ENCODE measurements at places on chromosomes 6 and 20.
A peak's percentile ranks its signal among the peaks of the same experiment; 100 is the strongest.

- no peak for DNase-seq
Observed at GRCh38 chr6:30885999-30886896, 1.9 kb downstream of the DDR1 start.

DNA sequence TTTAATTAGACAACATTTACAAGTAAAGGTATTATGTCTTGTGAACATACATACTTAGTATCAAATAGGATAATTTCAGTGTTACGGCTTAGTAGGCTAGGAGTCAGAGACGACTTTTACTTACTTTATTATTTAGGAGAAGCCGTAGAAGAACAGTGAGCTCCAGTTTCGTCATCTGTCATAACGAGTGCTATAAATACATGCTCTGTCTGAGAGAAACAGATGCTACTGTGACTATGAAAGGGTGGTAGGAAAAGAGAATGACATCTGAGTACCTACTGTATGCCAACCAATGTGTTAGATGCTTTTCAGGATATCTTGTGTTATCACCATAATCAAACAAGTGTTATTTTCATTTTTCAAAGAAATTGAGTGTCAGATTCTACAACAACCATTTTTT is 119.0 kb downstream of the EYA4 start:
- DNase-seq = no peak

GRCh38 chr6:72739368-72739779 is 117.5 kb downstream of the KCNQ5 start:
- no peak for DNase-seq

- DNase-seq = no peak
Observed at GRCh38 chr20:55058938-55059337, 583.5 kb downstream of the DOK5 start.

GRCh38 chr6:70371454-70372105 is 41.7 kb upstream of the FAM135A start:
- DNase-seq = no peak

- DNase-seq = no peak
Observed at GRCh38 chr6:144434308-144434990, 149.3 kb downstream of the UTRN start.

DNA sequence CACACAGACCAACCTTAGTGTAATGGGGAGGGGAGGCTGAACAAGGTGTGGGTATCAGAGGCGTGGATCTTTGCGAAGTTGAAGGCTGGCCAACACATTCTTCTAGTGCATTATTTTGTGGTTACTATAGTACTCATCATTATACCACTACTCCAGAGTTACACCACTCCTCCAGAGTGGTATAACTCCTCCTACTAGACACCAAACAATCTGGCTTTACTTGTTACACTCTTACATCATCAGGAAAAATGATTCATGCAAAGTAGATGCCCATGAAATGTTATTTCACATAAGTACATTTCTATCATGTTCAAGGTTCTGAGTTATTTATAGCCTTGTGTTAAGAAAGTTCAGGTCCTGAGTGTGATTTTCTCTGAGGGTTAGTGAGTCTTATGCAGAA is 443.1 kb upstream of the OPRM1 start:
- no peak for DNase-seq

DNA sequence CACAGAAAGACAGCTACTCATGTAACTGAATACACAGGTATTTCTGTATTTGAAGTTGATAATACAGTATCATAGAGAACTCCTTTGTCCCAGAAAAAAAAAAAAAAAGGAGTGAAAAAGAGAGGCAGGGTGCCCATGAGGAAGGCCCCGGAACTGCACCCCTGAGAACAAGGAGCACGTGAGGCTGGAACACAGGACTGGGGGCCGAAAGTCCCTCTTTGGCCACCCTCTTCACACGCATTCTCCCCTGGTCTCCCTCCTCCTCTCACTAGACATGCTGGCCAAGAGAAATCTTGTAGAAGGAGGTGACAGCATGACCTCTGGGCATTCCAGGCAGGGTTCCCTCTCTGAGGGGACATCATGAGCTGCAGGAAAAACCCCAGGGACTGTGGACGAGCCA is 62.7 kb upstream of the TRAF3IP2 start:
- no peak for DNase-seq

GRCh38 chr20:3976511-3976910 is 38.8 kb downstream of the RNF24 start:
- DNase-seq = no peak

DNA sequence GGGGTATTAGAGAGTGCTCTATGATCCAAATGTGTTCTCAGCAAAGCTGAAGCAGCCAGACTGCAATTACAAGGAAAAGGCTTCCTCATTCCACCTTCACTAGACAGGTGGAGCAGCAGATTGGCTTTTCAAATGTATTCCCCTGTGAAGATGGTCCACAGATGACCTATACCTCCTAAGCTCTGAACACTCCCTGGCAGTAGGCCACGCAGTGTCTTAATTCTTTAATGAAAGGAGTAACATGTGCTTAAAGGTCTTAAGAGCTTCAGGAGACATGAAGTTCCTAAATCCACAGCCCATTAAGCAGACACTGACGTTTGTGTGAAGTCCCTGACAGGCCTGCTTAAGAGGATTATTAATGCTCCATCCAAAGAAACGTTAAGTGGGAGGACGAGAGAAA is 138.9 kb upstream of the NUP153 start:
- no peak for DNase-seq

GRCh38 chr6:19860235-19860877 is 23.2 kb downstream of the ID4 start:
- DNase-seq = no peak

DNA sequence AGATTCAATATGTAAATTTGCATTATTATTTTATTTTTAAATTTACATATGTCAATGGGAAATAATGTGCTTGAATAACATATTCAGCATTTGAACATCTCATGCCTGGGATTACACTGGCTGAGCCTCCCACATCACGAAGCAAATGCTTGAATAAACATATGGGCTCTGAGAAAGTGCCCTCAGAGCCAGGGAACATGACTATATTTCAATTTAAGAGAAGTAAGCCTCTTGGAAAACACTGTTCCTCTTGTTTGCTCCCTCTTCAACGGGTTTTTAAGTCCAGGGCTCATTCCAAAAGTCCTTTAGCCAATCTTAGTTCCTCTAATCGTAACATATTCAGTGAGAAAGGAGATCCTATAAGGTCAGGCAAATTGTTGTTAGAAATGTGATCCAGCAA is 122.0 kb downstream of the GMPR start:
- DNase-seq = no peak

DNA sequence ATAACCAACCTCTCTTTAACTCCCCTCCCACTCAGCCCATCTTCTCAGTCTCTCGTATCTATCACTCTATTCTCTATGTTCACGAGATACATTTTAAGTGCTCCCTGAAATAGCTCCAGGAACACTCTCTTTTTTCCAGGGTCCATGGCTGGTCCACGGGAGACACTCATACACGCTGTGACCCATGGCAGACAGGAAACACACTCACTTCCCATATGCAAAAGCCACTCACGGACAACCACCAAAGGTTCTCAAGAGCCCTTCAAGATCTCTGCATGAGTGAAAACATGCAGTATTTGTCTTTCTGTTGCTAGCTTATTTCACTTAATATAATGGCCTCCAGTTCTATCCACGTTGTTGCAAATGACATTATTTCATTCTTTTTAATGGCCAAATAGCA is 71.4 kb upstream of the PCSK2 start:
- DNase-seq = no peak

DNA sequence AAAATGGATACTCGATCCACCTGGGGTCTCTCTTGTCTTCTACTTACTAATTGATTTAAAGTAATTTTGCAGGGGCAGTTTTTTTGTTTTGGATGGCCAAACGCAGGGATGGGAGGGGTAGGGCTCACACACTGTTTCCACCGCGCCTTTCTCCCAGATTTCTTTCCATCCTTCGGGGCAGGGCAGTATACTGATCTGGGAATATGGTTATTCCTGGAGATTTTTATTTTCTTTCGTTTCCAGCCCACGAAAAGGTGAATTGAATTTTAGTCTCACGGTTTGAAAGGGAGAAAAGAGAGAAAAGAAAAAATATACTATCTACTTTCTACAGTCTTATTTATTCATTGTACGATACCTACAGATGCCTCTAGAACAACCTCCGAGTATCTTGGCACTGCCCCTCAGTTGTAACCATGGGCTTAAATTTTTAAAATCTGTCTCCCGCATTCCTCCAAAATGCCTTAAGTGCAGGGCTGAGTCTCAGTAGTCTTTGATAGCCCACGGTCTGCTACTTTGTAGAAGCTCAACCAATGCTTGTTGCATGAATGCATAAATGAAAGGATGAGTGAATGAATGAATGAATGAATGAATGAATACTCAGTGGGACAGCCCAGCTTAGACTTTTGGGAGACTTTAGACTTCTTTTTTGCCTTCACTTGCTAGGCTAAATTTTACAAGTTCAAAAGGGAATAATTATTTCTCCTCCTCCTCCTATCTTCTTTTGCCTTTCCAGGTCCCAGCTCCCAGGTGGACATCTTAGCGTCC is 18.1 kb upstream of the TRIM27 start:
- DNase-seq = peak; percentile 86

DNA sequence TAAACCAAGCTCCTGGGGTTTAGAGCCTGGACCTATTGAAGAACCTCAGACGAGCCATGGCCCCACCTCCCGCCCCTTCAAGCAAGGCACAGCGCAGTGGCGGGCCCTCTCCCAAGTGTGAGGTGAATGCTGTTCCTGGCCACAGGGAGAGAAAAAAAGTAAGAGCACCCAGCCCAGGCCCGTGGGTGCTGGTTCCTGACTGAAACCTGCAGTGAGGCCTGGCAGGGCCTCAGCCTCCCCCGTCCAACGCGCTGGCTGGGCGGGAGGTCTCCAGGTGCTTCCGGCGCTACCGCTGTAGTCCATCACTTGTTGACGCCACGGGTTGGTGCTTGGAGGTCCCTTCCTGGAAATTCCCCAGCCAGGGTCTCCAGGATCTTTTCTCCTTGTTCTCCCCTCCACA is 5.5 kb upstream of the FAM83C start:
- no peak for DNase-seq

DNA sequence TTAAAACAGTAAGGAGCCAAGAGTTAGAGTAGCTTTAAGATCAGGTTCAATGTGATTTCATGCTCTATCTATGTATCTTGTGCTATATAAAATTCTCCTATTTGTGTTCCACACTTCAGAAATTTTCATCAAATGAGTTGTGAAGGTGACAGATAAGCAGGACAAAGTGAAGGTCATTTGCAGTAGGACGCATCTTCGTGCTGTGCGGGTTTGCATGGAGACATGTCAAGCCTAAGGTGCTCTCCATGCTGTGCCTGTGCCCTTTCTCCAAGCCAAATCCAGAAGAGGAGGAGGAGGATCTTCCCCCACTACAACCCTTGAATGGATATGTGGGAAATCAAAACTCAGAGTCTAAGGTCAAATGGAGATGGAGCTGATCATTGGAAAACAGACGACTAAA is 147.3 kb upstream of the NEDD9 start:
- DNase-seq = no peak

GRCh38 chr20:11204926-11205768 is 531.3 kb upstream of the JAG1 start:
- no peak for DNase-seq

GRCh38 chr6:24126586-24127192 is 674 bp downstream of the NRSN1 start:
- DNase-seq = no peak

DNA sequence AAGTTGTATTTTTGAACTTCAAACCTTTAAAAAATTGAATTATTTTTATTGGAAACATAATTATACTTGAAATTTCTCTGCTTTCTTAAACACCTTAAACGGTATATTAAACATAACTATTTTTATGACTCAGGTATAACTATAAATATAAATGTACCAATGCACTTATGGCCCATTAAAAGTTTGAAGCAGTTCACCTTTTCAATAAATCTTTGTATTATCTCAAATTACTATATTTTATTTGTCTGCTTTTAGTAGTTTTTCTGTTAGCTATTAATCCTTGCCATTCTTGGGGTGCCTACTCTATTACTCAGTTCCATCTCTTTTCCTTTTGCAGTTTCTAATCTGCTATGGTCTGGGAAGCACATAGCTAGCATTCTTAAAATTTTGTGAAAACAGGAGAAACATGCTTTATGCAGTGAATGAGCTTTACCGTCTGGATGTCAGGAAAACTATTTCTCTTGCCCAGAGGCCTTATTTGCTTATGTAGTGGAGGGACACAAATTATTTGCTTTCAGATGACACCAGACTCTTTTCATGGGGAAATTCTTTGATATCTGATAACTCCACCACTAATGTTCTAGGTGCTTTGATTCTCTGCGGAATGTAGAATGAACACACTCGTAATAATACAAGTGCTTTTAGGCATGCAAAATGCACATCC is 378.9 kb upstream of the CITED2 start:
- DNase-seq = no peak

DNA sequence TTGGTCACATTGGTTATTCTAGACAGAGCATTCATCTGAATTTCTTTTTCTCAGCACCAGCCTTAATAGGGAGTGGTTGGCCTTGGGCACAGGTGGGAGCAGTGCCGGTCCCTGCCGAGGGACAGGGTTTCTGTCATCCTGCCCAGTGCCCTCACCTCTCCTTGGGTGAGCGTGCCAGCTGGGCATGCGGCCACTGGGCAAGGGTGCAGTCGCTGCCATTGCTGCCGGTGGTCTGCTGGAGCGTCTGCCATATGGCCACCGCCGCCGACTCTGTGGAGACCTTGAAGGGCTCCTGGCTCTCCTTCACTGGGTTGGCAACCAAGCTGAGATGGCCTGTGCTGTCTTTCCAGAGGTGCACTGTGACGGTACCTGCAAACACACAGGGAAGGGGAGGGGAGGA is 16.4 kb upstream of the UQCC2 start:
- DNase-seq = no peak

DNA sequence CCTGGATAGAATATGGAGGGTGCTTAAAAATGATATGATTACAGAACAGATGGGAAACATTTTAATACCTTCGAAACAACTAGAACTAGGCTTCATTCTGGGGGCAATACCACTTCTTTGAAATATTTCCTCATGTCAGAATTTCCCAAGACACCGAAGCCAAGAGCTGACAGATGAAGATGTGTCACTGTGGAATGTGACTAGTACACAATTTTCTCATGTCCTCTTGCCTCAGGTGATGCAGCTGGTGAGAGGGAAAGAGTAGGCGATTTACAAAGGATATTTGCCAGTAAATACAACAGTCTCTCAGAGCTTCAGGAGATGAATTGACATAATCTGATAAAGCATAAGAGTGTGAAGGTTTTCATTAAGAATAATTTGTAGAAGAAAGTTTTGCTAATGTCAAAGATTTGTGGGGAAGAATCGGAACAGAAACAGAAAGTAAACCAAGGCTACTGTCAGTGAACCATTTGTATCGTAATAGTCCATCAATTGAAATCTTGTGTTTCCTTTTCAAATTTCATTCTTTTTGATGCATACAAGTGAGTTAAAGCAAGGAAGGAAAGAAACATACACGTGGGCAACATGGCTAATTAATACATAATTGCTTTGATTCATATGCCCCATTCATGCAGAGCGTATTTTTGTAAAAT is 164.7 kb upstream of the CCN2 start:
- DNase-seq = no peak

Measured in activated CD8-positive, alpha-beta memory T cell treated with anti-CD3 and anti-CD28 coated beads, Interleukin-2, amount 50 U/mL, for 48 hours (primary cell).